ENCODE measurements at places on chromosomes 13 and 19.

- DNase-seq = no peak
These were observed 316.3 kb downstream of the TBC1D4 start for GRCh38 chr13:75165543-75166230.

- no peak for DNase-seq
These were observed 275.5 kb upstream of the SOX21 start for GRCh38 chr13:94987869-94988268.

DNA sequence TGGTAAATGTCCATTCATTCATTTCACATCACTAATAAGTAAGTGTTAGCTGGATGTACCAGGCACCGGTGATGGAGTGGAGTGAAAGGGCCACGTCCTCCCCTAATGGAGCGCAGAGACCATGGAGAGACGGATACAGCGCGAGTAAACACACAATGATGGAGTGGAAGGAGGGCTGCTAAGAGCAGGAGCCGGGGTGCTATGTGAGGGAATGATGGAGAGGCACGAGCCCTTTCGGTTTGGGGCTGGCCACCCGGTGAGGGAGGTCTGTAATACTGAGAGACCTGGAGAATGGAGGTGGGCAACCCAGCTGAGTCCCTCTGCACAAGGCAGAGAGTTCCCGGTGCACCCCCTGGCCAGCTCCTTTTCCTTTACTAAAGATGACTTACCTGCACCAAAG is 53.7 kb downstream of the PEPD start:
- no peak for DNase-seq

- no peak for DNase-seq
These were observed 156.7 kb downstream of the ZNF536 start for GRCh38 chr19:30528919-30529318.

DNA sequence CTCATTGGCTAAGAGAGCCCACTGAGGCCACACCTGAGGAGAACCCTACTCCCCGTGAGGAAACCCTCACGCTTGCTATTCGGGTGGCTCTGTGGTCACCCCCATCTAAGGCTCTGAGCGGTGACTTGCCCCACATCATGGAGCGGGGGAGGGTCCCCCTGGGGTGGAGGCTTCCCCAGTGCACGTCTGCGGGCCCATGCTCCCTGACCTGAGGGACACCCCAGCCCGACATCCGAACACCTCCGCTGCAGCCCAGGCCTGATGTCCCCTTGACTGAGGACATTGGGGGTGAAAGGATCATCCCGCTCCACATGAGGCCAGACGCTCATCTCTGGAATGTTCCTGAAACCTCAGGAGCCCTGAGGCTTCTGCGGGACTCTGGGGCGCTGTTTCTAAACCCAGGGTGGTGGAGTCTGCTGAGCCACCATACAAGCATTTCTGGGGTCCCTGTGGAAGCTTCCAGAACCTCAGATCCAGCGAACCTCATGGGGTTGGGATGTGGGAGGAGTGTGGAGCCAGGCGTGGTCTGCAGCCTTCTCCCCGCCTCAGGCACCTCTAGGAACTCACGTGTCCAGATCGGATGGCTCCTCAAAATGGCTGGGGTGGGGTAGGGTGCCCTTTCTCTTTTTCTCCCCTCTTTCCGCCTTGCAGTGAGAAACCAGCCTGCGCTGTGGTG is 19.9 kb downstream of the TMED1 start:
- no peak for DNase-seq

DNA sequence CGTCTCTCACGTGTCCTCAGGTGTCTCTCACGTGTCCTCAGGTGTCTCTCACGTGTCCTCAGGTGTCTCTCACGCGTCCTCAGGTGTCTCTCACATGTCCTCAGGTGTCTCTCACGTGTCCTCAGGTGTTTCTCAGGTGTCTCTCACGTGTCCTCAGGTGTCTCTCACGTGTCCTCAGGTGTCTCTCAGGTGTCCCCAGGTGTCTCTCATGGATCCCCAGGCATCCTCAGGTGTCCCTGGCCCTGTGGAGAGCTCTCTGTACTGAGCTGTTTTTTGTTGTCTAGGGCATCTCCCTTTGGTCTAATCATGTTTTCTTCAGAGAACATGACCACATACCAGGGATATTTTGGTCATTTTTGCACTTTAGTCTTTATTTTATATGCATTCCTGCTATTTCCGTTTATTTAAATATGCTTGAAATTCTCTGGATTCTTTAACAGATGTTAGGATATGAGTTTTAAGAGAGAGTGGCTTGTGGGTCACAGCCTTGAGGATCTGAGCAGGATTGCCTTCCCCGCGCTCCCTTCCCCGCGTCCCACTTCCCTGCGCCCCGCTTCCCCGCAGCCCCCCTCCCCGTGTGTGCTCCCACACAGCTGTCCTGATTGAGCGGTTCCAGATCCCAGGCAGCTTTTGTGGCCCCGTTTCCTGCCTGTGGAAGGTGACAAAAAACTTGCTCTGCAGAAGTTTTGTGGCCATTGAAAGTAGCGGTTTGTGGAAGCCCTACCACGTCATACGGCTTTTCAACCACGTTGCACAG is 31.9 kb downstream of the ATP4B start:
- DNase-seq = peak; percentile 74

Data from AG08396 (cell line).